NCI-H345 (cell line): ENCODE measurements at places on chromosomes 11 and 22.

DNA sequence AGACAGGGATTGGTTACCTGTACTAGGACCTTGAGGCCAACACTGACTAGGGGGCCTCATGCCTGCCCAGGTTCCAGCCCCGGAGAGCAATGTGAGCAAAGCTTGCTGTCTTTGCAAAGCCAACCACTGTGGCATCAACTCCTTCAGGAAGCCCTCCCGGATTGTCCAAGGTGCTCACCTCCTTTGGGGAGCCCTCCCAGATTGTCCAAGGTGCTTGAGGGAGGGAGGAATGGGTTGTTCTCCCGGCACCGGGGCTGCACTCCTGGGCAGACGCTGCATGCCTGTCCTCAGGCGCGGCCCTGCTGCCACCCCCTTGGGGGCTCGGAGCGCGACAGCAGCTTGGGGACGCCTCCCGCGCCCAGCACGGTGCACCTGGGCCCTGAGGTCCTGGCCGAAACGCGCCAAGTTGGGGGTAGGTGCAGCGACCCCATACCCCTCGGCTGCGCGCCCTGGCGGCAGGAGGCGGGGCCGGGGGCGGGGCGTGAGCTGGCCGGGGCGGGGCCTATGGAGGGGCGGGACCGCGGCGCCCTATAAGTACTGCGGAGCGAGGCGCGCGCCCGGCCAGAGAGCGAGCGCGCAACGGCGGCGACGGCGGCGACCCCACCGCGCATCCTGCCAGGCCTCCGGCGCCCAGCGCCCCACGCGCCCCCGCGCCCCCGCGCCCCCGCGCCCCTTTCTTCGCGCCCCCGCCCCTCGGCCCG is at the start of gene CD81:
Gene CD81 (plus strand): TSS at position 560 of the 701 bp plus-strand sequence. CDS start 240 bp downstream, outside the sequence.
- peak; percentile 9 for DNase-seq

GRCh38 chr22:41478473-41478872 is 9.6 kb downstream of the ACO2 start:
- no peak for DNase-seq

DNA sequence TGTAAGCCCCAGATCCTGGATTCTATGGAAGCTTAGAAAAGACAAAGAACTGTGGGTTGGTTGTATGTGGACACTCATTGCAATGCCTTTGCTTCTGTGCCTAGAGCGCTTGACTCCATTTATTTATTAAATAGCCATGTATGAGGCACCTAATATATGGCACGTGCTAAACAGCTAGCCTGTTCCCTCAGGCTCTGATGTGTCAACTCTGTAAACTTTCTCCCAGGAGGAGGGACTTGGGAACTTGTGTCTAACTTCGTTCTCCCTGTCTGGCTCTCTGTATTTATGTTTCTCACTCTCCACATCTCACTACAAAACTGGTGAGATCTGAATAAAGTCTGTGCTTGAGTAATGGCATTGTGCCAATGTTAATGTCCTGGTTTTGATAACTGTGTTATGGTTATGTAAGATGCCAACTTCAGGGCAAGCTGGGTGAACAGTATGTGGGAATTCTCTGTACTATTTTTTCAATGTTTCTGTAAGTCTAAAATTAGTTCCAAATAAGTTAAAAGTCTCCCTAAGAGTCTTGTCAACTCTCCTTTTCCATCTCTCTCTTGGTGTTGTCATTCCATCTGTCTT is 34.1 kb upstream of the ZBTB16 start:
- no peak for DNase-seq

DNA sequence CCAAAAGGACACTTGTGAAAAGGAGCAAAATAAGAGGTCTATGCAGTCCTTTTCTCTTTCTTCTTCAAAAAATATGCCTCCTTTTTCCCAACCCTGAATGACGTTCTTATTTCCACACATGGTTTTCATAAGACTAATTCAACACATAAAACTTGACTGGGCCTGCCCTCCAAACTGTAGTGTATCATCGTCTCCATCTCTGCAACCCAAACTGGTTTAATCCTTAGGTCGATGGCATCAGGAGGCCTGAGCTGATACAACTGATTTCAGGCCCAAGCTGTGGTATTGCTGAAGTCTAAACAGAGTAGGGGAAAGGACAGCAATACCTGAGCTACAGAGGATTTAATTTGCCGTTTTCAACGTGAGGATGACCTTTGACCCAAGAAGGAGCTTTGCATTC is 130.0 kb upstream of the MTNR1B start:
- peak; percentile 48 for DNase-seq

GRCh38 chr11:116641561-116642045 is 131.2 kb downstream of the BUD13 start:
- peak; percentile 68 for DNase-seq

DNA sequence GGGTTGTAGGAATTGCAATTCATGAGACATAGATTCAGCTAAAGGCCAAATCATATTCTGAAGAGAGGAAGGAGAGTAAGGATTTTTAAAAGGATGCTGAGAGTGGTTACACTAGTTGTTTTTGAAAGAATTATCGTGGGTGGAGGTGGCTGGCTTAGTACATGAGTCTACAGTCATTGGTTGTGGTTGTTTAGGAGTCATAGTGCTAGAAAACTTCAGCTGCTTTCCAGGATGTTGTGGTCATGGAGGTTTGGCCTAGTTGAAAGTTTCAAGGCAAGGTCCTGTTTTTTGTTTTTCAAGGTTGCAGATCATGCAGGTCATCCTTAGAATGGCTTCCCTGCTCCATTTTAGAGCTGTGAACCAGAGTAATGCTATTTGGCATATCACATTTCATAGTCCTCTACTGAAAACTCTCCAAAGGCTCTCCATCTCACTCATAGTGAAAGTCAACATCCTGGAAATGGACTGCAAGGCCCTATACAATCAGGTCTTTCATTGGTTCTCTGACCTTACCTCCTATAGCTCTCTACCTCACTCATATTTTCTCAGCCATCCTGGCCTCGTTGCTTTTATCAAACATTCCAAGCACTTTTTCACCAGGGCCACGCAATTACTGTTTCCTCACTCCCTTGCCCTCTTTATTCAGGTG is 26.1 kb upstream of the ZBTB44 start:
- no peak for DNase-seq

- no peak for DNase-seq
Observed at GRCh38 chr11:33187998-33188722, 26.9 kb upstream of the CSTF3 start.

DNA sequence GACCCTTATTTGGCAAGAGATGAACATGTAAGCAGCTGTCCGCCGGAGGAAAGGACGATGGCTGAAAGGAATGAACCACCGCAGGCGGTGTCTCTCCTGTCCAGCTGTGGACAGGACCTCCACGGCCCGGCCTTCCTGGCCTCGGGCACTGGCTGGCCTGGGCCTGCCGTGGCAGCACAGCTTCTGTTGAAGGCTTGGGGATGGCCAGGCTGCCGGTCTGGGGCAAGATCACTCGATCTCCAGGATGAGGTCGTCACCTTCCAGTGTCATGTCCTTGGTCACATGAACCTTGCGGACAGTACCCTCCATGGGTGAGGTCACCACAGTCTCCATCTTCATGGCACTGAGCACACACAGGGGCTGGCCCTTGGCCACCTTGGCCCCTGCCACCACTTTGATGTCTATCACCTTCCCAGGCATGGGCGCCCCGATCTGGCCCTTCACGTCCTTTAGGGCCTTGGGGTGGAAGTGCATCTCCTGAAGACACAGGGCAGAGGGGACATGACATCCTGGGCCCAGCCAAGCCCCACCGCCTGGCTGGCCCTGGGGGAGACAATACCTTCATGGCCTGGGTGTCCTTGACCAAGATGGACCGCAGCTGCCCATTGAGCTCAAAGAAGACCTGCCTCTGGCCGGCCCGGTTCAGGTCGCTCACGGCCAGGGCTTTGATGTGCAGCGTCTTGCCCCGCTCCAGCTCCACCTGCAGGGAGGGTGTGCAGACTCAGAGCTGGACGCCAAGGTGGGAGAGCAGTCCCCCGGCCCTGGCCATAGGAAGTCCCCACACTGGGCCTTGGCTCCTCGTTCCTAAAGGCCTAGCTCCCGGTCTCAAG is 5.6 kb downstream of the RCE1 start:
- DNase-seq, result no peak

- no peak for DNase-seq
Observed at GRCh38 chr11:9972989-9973388, 309.1 kb downstream of the SWAP70 start.

- peak; percentile 51 for DNase-seq
Observed at GRCh38 chr22:24521791-24522245, 26.7 kb downstream of the UPB1 start.

GRCh38 chr11:61023966-61024295 is 52.5 kb downstream of the CD6 start:
- DNase-seq, result no peak

DNA sequence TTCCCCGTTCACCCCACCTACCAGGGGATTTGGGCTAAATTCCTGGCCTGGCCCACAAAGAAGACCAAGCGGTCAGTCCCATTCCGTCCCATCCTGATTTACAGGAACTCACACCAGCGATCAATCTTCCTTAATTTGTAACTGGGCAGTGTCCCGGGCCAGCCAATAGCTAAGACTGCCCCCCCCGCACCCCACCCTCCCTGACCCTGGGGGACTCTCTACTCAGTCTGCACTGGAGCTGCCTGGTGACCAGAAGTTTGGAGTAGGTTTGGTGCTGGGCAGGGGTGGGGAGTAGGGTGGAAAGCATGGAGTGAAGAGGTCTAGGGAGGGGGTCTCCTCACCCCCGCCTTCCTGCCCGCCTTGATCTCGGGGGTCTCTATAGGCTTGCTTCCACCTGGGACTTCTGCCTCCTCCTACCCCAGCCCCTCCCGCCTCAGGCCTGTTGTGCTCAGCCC is at the start of gene SERPING1:
Gene SERPING1 (plus strand): TSS at position 225 of the 455 bp plus-strand sequence. CDS start 586 bp downstream, outside the sequence.
- DNase-seq, result no peak

GRCh38 chr11:90434858-90435257 is 212.0 kb upstream of the CHORDC1 start:
- DNase-seq, result no peak

DNA sequence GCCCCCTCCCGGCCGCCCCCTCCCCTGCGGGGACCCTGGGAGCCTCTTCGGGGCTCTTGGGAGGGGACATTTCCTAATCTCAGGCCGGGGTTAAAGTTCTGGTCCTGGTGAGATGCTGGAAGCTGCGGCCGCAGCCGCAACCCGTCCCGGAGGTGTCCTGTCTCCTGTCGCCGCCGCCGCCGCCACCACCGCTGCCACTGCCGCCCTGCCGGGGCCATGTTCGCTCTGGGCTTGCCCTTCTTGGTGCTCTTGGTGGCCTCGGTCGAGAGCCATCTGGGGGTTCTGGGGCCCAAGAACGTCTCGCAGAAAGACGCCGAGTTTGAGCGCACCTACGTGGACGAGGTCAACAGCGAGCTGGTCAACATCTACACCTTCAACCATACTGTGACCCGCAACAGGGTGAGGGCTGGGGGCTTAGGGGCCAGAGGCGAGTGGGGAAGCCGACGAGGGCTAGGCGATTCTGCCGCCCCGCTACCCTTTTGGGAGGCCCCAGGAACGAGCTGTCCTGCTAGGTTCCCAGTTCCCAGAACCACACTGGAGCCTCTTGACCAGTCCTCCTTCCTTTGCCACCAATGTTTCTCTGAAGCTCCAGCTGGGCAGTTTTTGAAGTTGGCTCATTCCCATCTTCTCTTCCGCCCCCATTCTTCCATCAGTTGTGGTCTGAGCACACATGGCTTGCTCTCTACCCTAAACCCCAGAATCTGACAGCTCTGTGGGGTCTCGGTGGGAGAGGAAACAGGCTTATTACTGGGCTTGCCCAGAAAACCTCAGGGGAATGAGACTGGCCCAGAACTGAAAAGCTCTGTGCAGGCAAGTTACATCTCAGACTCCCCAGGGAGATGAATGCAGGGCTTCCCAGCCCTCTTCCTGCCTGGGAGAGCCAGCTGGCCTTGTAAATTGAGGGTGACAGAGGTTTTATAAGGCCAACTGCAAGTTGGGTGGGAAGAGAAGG is 781 bp downstream of the SIDT2 start:
- DNase-seq, result peak; percentile 44

DNA sequence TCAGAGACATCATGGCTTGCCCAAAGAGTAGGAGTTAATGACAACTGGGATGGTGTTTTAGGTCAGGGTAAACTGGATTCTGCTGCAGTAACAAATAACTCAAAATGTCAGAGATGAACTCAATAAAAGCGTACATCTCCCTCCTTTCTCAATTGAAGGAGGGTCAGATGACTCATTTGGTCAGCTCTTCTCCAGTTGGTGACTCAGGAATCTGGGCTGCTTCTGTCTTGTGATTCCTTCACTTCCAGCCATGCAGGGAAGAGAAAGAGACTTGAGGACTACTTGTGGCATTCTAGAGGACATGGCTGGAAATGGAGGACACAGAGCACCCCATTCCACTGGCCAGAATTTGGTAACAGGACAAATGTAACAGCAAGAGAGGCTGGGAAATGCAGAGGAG is 3.2 kb upstream of the SYT13 start:
- DNase-seq, result no peak

DNA sequence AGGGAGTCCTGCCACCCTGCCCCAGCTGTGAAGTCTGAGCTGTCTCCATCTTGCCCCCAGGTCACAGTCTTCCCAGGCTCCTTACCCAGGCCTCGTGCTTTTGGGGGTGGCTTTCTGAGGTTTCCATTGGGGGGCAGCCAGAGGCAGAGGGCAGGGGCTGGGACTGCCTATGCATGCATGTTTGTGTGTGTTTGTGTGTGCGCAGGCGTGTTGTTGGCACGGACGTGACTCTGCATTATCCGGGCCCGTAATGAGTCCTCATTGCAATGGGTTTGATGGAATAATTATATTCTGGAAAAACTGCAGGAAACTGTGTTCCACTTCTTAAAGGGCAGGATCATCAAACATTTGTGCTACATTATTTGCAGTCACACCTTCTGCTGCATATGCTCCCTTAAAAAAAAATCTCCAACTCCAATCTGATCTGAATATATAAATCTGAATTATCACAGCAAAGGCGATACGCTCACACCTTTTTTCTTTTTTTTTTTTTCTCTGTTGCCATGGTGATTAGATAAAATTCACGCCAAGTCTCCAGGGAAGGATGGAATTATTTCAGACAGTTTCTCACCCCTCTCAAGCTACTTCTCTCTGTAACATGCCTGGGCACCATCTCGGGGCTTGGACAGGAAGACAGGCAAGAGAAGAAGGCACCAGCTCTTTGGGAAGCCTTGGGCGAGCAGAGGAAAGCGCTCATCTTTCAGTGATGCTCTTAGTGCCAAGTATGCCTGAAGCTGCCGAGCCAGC is 45.9 kb downstream of the DSCAML1 start:
- DNase-seq, result no peak

- no peak for DNase-seq
Observed at GRCh38 chr11:123116486-123116885, 54.5 kb upstream of the HSPA8 start.

- DNase-seq, result no peak
Observed at GRCh38 chr11:95863486-95864140, 60.3 kb downstream of the MTMR2 start.

DNA sequence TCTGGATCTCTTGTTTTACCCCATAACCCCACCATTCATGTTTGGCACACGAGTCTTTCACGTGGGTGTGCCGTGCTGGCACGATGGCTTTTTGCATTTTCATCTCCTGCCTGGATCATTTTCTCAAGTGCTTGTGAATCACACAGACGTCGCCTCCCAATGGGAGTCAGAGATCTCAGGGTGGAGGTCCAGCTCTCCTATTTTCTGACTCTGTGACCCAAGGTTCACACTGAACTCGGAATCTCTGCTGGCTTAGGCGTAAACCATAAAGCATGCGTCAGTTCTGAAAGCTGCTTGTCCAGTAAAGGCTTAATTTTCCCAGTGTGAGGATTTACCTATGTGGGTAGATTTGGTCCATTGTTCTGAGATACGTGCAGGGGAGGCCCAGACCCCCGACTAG is 16.0 kb upstream of the C22orf42 start:
- no peak for DNase-seq
